Dermis microvascular lymphatic vessel endothelial cell (primary cell): ENCODE measurements at places on chromosomes 4 and X. TPM values are rescaled to one million over a fixed set of nuclear protein-coding genes. Genes with fewer than 3 reads are reported as not detected.

DNA sequence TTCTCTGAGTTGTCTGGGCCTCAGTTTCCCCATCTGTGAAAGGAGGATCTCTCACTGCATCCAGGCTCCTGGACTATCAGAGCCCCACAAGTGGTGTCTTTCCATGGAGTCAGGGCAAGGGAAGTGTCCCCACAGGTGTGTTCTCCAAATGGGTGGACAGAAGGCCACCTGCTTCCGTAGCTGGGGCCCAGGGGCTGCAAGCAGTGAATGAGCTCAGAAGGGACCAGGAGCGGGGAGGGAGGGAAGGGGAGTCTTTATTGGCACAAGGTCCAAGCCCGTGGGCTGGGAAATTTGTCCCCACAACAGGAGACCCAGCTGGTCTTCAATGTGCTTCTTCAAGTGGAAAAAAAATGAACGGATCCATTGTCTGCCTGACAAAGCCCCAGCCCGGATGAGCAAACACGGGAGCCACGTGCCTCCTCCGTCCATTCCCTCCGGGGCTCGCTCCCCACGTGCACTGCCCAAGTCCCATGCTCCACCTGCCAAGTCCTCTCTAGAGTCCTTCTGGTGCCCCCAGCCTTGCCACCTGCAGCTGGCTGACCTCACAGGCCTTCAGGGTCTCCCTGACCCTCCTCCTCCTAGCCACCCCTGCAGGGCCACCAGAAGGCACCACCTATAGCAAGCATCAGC, 72.0 kb downstream of the JAKMIP1 start:
- DNase-seq: no peak

DNA sequence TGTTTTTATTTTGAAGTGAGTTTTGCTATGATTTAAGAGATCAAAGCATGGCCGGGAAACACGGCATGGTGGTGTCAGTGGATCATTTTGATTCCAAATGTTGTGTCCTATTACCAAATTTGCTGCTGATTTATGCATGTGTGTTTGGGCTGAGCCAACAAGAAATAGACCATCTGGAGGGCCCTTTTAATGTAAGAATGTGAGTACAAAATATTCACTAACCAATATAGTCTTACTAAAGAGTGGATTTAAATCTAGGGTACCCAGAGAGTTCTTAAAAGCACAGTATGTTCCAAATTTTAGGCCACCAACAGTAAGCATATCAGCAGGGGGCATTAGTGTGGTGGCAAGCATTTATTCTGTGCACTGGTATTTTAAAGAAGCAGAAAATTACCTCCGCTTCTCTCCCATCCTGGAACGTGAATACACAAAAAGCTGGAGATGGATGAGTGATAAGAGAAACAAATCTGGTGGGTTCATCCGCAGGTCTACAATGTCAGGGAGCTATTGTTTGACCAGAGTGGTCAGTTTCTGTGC, 444.4 kb upstream of the IGFBP7 start:
- DNase-seq: no peak

The GUCY1A1 gene
- 43.2 and 50.6 TPM in 2 replicates for total RNA-seq

DNA sequence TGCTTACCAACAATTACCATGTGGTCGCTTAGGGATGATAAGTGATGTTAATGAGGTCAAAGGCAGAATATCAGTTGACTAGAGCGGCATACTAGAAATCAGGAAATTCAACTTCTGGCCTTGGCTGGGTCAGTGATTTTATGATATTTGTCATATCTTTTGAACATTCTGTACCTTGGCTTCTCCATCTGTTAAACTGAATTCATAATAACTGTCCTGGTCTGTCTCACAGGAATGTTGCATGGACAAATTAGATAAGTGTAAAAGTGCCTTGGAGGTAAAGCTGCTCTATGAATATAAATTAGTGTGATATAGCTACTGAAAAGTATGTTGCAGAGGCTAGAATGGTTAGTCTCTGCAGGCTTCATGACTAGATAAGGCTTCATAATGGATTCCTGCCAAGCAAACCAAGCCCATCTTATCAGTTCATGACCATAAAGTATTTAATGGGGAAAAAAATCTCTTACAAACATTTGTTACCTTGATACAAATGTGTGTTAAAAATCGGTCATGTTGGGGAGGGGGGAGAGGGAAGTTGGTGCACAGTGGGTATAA, 104.6 kb upstream of the BMPR1B start:
- DNase-seq: no peak

The SPANXD gene
- not detected in 2 replicates for total RNA-seq

The TSPAN7 gene
- total RNA-seq: 9.2 and 23.8 TPM in 2 replicates

DNA sequence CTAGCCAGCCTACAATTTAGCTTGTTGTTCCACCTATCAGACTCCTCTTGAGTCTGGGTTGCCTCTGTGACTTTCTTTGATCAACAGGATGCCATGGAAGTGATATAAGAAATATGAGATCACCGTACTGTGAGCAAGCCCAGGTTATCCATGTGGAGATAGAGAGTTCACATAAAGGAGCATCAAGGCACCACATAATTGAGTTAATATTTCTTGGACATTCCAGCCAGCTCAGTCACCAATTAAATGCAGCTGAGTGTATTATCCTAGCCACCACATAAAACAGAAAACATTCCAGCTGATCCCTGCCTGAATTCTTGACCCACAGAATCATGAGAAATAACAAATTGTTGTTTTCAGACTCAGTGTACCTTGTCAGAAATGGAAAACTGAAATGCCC, 253.6 kb downstream of the PPP1R2C start:
- DNase-seq: no peak

The NPNT gene
- under 0.01 and 0.13 TPM in 2 replicates for total RNA-seq

The GPRASP3 gene
- 4.6 and 4.7 TPM in 2 replicates for total RNA-seq

The GABRE gene
- total RNA-seq: 12.1 and 36.3 TPM in 2 replicates

- DNase-seq: peak; percentile 12
These were observed 71.0 kb upstream of the BMP2K start for GRCh38 chr4:78704981-78705683.

DNA sequence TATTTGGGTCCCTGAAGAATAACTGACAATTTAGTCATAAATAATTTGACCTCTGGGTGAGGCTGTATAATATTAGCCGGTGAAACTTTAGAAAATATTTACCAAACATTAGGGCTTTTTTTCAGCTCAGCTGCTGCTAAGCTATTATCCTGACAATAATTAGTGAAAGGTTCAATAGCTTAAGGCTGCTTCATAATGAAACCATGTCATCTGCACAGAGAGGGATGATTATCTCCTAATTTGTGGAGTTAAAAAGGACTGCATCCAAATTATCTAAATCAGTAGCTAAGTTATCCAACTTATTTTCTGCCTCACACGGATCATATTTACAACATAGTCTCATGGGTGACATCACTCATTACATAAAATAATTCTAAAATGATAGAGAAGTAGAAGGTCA, 1249.8 kb downstream of the RAPGEF2 start:
- DNase-seq: no peak

- DNase-seq: no peak
These were observed 7.9 kb upstream of the NALF2 start for GRCh38 chrX:69496183-69496582.

- no peak for DNase-seq
These were observed 26.2 kb downstream of the GRIA3 start for GRCh38 chrX:123210252-123210651.

The OPN1LW gene
- 0.13 and 0.51 TPM in 2 replicates for total RNA-seq

The NXF2B gene
- total RNA-seq: not detected in 2 replicates

GRCh38 chr4:3365871-3366842, 73.3 kb downstream of the RGS12 start:
- DNase-seq: no peak

DNA sequence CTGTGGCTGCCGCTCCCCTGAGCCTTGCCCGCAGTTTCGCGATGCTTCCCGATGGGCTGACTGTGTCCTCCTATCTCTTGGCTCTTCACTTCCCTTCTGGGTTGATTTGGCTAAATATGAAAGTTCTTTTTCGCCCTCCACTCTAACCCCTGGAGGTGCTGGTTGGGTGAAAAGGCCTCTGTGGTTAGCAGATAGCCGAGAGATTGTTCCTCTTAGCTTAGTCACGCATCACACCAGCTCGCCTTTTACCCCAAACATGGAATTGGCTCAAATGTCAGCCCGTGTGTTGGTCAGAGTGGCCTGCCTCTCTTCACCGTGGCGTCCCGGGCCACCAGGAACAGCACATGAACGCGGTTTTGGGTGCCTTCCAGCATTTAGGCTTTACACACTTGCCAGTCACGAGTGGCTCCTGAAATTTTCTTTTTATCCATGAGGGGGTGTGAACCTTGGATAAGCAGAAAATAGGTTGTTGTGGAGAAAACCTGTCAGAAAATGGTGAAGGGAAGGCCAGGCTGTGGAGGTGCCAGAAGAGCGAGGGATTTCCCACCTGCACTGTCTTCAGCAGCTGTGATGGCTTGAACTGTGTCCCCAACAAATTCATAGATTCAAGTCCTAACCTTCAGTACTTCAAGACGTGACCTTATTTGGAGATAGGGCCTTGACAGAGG, 8.9 kb downstream of the CLCN4 start:
- DNase-seq: no peak

GRCh38 chrX:111270339-111270738, at the start of gene CAPN6:
CAPN6 (minus strand) TSS chrX:111270483; CDS start chrX:111263936, 6,547 bp downstream.
- DNase-seq: no peak

The TMEM271 gene
- not detected in 2 replicates for total RNA-seq

- no peak for DNase-seq
These were observed 47.8 kb downstream of the TMA16 start for GRCh38 chr4:163542275-163542674.

- DNase-seq: no peak
These were observed 29.0 kb upstream of the ERVMER34-1 start for GRCh38 chr4:52780206-52780605.

DNA sequence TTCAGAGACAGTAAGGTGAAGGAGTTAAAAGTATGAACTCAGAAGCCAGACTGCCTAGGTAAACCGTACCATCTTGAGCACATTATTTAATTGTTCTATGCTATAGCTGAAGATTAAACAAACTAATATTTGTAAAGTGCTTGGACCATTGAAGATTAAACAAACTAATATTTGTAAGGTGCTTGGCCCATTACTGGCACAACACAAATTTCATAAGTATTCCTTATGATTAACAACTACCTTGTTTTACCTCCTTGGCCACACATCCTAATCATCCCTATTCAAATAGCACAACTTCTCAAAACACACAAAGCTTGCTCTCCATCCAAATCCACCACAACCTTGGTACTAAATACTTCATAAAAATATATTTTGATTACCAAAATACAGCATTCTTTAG, 137.0 kb downstream of the PPP3CA start:
- no peak for DNase-seq
